ENCODE measurements at places on chromosomes 7 and 10.

GRCh38 chr10:33240258-33240657, 94.2 kb downstream of the NRP1 start:
- no peaks in the 10 kb centered on the region for H3K4me1 ChIP-seq
- no peaks in the 10 kb centered on the region for H3K27me3 ChIP-seq
- H3K27ac ChIP-seq: peak overlapping the region; percentile 5
- H3K4me3 ChIP-seq: no peak overlapping the region
- H3K36me3 ChIP-seq: no peaks in the 10 kb centered on the region
- DNase-seq: no peak

DNA sequence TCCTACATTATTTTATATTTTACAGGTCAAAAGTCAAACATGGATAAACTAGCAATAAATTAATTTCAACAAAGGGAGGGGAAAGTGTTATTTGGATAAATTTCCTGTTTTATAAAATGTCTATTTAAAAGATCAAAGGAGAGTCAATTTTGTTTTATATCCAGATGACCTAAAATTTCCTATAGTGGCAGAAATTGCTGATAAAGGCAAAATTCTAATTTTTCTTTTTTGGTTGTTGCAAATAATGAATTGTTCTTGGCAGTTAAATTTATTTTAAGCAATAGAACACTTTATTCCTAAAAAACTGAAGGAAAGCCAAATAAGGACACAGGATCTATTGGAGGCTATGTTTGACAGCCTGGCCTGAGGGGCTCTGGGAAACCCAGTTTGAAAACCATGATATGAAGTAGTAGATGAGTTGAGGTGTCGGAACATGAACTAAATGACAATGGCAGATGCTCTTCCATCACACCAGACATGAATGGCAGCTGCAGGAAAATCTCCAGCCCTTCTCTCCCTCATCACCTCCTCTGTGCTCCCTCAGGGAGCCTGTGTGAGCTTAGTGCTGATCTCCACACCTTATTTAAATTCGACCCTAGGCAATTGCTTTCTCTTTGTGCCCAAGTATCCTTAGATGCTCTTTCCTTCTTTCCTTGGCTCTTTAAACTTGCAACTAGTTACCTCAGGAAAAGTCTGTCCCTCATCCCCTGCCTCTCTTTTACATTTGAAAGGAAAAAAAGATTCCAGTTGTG, 395.0 kb downstream of the THSD7A start:
- no peak overlapping the region for H3K4me3 ChIP-seq
- H3K36me3 ChIP-seq: peaks cover 14% of the 10 kb centered on the region
- H3K4me1 ChIP-seq: no peaks in the 10 kb centered on the region
- no peaks in the 10 kb centered on the region for H3K27me3 ChIP-seq

DNA sequence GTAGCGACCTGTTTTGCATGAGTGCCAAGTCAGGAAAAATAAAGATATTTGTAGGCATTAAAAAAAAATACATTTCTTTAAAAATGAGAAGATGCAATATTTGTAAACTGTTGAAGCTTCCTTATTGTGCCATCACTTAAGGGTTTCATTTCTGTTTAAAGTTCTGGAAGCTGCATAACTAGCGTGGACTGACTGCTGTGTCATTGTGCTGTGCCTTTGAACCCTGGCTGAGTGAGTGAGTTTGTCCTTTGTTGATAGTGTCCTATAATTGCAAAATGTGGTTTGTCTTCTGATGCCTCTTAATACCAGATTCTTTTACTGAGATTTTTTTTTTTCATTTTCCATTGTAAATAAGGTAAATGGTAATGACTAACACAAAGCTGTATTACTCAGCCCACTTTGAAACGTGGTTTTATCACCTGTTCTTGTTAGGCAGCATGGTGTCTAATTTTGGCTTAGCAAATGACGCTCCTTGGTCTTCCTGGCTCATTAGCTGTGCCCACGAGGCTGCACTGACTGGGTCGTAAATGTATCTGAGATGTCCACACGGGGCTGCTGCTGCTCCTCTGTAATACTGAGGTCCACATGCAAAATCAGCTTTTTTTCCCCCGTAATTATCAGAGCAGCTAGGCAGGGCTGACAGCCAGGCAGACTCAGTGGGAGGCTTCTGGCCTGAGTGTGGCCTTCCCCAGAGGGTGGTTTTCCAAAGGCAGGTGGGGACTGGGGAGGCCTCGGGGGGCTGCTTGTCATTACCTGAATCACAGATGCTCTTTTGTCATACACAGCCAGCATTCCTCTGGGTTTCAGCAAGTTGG, 14.8 kb downstream of the ZSCAN25 start:
- H3K27me3 ChIP-seq: no peaks in the 10 kb centered on the region
- no peaks in the 10 kb centered on the region for H3K36me3 ChIP-seq

DNA sequence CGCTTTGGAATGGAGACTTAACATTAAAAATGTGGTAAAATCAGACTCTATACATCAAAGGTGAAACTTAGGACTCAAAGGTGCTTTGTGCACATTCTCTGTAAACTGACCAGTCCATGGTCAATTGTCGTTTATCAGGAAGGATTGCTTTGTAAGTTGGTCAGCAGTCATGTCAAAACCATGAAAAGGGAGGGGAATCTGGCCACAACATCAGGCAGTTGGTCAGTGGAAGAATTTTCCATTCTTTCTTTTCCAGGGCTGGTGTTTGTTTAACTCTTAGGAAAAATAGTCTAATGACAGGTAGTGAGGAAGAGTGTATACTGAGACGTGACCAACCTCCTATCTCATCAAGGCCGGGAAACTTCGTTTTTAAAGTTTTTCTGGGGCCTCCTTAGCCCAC, 226.5 kb downstream of the ADK start:
- no peak overlapping the region for H3K4me3 ChIP-seq
- H3K27ac ChIP-seq: no peak overlapping the region
- no peaks in the 10 kb centered on the region for H3K36me3 ChIP-seq
- H3K4me1 ChIP-seq: no peaks in the 10 kb centered on the region

DNA sequence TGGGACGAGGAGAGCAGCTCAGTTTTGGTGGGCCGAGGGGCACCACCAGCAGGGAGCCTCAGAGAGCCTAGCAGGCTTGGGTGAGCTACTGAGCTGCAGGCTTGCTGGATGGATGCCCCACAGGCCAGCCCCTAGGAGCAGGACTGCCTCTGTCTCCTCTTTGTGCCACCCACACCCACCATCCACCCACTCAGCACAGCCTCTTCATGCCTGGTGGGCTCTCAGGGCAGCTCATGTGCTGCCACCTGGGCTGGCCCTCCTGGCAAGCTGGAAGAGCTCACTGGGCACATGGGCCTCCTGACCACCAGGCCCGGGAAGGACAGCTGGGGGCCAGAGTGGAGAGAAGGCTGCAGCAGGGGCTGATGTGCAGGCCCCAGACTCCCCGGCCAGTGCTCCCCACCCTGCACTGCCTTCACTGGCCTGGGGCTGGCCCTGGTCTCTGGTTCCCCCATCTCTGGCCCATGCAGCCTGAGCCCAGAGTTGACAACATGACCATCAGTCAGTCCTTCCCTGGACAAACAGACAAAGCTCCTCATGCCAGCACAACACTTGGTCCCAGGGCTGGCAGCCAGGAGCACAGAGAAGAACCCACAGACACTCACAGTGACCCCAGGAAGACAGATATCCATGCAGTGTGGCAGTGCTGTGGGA, 8.2 kb downstream of the RASGEF1A start:
- peak; percentile 3 for DNase-seq
- H3K4me1 ChIP-seq: no peaks in the 10 kb centered on the region
- H3K27ac ChIP-seq: no peak overlapping the region
- H3K36me3 ChIP-seq: no peaks in the 10 kb centered on the region
- peaks cover 12% of the 10 kb centered on the region for H3K27me3 ChIP-seq

DNA sequence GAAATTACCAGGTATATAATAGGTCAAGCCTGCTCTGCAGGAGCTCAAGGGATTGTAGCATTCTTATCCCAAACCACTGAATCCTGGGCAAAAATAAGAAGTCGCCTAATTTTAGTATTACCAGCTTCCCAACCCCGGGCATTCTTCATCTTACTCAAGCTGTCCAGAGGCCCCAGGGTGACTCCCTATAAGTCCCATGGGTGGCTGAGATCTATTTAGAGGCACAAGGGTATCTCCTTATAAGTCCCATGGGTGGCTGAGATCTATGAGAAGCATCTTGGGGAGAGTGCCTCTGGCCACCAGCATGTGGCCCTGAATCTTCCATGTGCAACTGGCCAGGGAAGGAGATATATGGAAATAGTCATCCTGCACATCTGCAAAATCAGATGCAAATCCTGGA, 38.9 kb downstream of the PRSS2 start:
- H3K36me3 ChIP-seq: no peaks in the 10 kb centered on the region
- H3K27ac ChIP-seq: no peak overlapping the region
- no peaks in the 10 kb centered on the region for H3K4me1 ChIP-seq
- no peak overlapping the region for H3K4me3 ChIP-seq

DNA sequence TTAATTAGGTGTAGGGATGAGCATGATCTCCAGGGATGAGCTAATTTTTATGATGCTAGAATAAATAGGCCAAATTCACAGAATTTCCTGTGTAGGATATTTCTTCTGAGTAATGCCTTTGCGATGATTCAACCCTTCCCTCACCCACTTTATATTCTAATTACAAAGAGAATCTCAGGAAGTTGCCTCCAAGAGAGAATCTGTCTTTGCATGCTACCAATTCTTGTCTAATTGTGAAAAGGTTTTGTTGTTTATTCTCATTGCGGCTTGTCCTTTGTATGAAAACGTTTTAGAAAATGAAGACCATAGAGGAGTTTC, 6.3 kb downstream of the C7orf57 start:
- no peak overlapping the region for H3K27ac ChIP-seq
- H3K27me3 ChIP-seq: peaks cover 4% of the 10 kb centered on the region
- DNase-seq: no peak
- no peaks in the 10 kb centered on the region for H3K4me1 ChIP-seq

DNA sequence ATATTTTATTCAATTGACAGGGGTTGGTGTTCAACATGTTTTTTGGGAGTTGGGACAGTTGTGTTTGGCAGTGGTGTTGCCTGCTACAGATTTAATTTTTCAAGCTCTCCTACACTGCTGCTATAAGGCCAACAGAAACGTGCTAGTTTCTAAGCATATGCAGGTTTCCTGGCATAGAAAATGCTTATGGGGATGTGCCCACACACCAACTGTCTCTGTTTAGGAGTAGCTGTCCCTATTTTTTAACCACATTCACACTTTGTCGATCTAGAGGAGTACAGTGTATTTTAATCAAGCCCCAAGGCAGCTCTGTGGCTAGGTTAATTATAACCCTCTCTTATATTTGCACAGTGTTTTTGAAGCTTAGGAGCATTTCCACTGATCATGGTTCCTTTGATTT, 28.6 kb downstream of the TMEM178B start:
- peaks cover 7% of the 10 kb centered on the region for H3K4me1 ChIP-seq
- no peaks in the 10 kb centered on the region for H3K27me3 ChIP-seq
- H3K27ac ChIP-seq: no peak overlapping the region
- no peak overlapping the region for H3K4me3 ChIP-seq

- no peaks in the 10 kb centered on the region for H3K27me3 ChIP-seq
- no peak overlapping the region for H3K4me3 ChIP-seq
- no peaks in the 10 kb centered on the region for H3K4me1 ChIP-seq
- peak; percentile 27 for DNase-seq
Measured at GRCh38 chr7:111855161-111855841, 293.0 kb upstream of the IMMP2L start.

- no peaks in the 10 kb centered on the region for H3K4me1 ChIP-seq
- H3K36me3 ChIP-seq: no peaks in the 10 kb centered on the region
- DNase-seq: no peak
Measured at GRCh38 chr7:69067397-69067796, 530.9 kb upstream of the AUTS2 start.

GRCh38 chr10:123926401-123927264, 35.0 kb upstream of the CPXM2 start:
- no peak overlapping the region for H3K27ac ChIP-seq
- DNase-seq: no peak
- H3K36me3 ChIP-seq: no peaks in the 10 kb centered on the region

GRCh38 chr10:21337171-21337792, 188.2 kb downstream of the SKIDA1 start:
- no peak overlapping the region for H3K27ac ChIP-seq
- no peak overlapping the region for H3K4me3 ChIP-seq
- DNase-seq: no peak
- H3K4me1 ChIP-seq: peaks cover 7% of the 10 kb centered on the region
- no peaks in the 10 kb centered on the region for H3K36me3 ChIP-seq
- no peaks in the 10 kb centered on the region for H3K27me3 ChIP-seq

- DNase-seq: no peak
- H3K27me3 ChIP-seq: no peaks in the 10 kb centered on the region
- H3K36me3 ChIP-seq: no peaks in the 10 kb centered on the region
- H3K27ac ChIP-seq: no peak overlapping the region
Measured at GRCh38 chr7:149353739-149354504, 91.9 kb downstream of the ZNF783 start.
